ENCODE measurements at places on chromosomes 16 and 17. TPM values are rescaled to one million over a fixed set of nuclear protein-coding genes. Genes with fewer than 3 reads are reported as not detected.

DNA sequence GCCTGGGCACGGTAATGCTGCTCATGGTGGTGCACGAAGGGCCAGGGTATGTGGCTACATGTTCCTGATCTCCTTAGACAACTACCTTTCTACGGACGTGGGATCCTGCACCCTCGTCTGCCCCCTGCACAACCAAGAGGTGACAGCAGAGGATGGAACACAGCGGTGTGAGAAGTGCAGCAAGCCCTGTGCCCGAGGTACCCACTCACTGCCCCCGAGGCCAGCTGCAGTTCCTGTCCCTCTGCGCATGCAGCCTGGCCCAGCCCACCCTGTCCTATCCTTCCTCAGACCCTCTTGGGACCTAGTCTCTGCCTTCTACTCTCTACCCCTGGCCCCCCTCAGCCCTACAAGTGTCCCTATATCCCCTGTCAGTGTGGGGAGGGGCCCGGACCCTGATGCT lies 12.0 kb downstream of the ERBB2 start:
- DNase-seq: no peak

The RNF157 gene
- total RNA-seq: 3.6 TPM

The VAT1L gene
- 0.10 TPM for total RNA-seq

DNA sequence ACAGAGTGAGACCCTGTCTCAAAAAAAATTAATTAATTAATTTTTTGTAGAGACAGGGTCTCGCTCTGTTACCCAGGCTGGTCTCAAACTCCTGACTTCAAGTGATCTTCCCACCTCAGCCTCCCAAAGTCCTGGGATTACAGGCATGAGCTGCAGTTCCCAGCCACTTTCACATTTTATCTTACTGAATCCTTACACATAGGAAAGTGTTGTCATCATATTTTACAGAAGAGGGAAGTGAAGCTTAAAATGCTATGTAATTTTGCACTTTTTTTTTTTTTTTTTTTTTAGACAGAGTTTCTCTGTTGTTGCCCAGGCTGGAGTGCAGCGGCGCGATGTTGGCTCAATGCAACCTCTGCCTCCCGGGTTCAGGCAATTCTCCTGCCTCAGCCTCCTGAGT lies 21.1 kb upstream of the ZNF629 start:
- DNase-seq: no peak

The GJD3 gene
- total RNA-seq: 0.30 TPM

The PRR29 gene
- 0.17 TPM for total RNA-seq

- DNase-seq: no peak
These were observed 87.8 kb downstream of the GNAO1 start for GRCh38 chr16:56279132-56279531.

The LYZL6 gene
- total RNA-seq: not detected

DNA sequence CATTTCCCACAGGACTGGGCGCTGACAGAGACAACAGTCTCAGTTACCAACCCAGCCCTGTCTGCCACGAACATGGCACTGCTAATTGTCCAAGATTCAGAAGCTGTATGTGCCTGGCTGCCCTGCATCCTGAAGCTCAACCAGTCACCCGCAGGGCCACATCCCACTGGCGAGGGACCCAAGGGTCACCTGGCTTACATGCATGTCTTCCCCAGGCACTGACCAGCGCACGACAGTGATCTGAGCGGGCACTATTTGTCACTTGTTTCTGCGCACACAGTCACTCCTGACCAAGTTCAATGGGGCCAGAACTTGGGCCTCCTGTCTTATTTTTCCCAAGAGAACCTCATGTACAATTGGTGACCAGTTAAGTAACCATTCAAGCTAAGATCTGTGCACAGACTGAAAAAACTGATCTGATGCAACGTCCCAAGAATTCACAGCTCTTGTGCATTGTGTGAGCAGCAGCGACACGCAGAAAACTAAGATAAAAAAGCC lies 13.1 kb downstream of the USP7 start:
- peak; percentile 73 for DNase-seq

GRCh38 chr16:79316004-79316458 lies 284.5 kb downstream of the MAF start:
- DNase-seq: no peak

The IL17C gene
- not detected for total RNA-seq

DNA sequence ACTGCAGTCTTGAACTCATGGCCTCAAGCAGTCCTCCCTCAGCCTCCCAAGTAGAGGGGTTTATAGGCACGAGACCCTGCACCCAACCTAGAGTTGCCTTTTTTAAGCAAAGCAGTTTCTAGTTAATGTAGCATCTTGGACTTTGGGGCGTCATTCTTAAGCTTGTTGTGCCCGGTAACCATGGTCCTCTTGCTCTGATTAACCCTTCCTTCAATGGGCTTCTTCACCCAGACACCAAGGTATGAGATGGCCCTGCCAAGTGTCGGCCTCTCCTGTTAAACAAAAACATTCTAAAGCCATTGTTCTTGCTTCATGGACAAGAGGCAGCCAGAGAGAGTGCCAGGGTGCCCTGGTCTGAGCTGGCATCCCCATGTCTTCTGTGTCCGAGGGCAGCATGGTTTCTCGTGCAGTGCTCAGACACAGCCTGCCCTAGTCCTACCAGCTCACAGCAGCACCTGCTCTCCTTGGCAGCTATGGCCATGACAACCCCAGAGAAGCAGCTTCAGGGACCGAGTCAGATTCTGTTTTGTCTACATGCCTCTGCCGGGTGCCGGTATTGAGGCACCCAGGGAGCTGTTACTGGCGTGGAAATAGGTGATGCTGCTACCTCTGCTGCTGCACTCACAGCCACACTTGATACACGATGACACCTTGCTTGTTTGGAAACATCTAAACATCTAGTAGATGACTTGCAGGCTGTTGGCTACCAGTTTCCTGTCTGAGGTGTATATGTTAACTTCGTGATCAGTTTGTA lies 3.3 kb downstream of the RPL13 start:
- DNase-seq: no peak

GRCh38 chr17:43741636-43742035 lies 17.0 kb downstream of the SOST start:
- no peak for DNase-seq

GRCh38 chr16:2022723-2023091 lies 3.1 kb downstream of the NPW start:
- DNase-seq: no peak

GRCh38 chr17:73874008-73874720 lies 229.9 kb upstream of the SDK2 start:
- no peak for DNase-seq
